ENCODE measurements at places on chromosomes 6 and 20.
A peak's percentile ranks its signal among the peaks of the same experiment; 100 is the strongest.

DNA sequence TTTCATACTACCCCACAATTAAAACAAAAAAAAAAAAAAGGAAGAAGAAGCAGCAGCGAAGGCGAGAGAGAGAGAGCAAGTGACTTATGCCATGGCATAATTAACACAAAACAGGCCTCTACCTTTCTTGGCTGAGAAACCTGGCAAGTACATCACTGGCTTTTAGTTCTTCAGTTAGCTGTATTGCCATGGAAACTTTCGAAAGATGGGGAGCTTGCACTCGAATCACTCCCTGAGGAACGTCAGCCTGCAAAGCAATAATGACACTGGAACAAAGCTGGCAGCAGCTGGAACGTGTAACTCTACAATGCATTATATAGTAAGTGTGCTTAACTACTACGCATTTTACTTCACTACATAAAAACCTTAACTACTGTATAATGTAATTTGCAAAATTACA lies 126.1 kb downstream of the ARHGAP18 start:
- no peak for DNase-seq

- no peak for DNase-seq
Measured at GRCh38 chr20:25500880-25501351, 84.4 kb downstream of the NINL start.

DNA sequence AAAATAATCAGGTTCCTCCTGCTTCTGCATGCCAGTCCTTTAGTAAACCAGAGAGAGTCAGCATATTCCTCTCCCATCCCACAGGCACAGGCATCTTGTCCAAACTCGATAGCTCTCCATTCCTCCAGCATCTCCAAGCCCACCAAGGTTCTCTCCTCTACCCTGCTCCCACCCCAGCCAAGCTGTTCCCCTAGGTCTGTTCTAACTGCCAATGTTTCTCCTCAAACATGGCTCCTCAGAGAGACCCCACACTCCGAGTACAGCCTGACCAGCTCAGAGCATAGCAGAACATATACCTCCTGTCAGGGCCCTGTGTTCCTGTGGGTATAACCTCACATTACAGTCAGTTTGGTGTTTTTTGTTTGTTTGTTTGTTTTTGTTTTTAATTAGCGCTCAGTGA lies 177.8 kb downstream of the VEGFA start:
- no peak for DNase-seq

DNA sequence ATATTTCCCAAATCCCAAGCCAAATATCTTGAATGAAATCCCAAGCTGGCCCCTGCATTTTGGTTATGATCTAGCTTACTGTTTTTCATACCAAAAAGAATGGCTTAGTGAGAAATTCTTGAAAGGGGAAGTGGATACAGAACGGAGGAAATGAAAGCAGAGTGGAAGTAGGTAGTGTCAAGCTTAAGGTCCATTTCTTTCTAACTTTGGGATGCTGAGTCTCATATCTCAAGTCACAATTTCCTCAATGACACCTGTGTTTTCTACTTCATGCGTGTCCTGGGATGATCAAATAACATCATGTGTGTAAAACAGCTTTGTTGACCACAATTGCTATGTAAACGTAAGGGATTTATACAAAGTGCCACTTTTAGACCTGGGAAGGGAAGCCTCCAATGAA lies 238.8 kb upstream of the SLC35B3 start:
- no peak for DNase-seq

GRCh38 chr6:29627755-29628418 lies 5.1 kb downstream of the GABBR1 start:
- no peak for DNase-seq

- no peak for DNase-seq
Measured at GRCh38 chr20:23289249-23289648, 61.3 kb upstream of the NXT1 start.

DNA sequence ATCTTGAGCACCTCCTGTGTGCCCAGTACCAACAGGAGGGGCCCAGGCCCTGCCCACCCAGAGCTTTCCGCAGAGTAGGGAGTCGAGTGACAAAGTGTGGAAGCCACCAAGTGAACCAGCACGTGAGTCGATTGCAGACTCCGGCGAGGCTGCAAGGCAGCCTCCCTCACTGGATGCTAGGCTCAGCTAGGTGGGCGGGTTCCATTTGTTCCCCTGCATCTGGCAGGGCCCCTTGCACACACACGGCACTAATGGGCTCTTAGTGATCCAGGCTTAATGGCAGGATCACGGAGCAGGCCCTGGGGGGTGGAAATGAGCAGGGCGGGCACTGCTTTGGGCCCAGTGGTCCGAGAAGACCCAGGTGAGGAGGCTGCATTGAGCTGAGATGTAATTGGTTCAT lies 140.4 kb downstream of the PHACTR3 start:
- DNase-seq: no peak

- DNase-seq: no peak
Measured at GRCh38 chr6:90544741-90545140, 42.1 kb downstream of the MAP3K7 start.

DNA sequence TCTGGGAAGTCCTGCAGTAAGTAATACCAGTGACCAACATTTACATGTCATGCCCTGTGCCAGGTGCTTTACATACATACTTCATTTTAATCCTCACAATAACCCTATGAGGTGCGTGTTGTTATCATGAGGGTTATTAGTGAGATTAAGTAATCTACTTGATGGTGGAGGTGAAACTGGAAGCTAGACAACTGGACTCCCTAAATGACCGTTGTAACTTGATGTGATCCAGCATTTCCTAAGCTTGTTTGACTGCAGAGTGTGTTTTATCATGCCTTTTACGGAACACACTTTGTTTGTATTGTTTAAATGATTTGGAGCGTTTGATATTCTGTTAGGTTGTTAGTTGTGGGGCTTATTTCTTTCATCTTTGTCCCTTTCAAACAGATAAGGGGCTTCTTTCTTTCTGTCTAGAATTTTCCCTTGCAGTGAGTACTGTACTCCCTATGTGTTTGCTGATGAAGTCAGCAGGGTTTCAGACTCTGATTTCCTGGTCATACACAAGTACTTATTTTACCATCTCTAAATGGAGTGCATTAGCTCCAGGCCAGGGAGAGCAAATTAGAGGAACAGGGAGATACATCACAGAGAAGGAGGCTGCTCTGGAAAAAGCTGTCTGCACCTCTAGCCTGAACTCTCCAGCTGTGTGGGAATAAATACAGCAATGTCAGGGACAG lies 29.7 kb downstream of the CHMP4B start:
- DNase-seq: no peak

DNA sequence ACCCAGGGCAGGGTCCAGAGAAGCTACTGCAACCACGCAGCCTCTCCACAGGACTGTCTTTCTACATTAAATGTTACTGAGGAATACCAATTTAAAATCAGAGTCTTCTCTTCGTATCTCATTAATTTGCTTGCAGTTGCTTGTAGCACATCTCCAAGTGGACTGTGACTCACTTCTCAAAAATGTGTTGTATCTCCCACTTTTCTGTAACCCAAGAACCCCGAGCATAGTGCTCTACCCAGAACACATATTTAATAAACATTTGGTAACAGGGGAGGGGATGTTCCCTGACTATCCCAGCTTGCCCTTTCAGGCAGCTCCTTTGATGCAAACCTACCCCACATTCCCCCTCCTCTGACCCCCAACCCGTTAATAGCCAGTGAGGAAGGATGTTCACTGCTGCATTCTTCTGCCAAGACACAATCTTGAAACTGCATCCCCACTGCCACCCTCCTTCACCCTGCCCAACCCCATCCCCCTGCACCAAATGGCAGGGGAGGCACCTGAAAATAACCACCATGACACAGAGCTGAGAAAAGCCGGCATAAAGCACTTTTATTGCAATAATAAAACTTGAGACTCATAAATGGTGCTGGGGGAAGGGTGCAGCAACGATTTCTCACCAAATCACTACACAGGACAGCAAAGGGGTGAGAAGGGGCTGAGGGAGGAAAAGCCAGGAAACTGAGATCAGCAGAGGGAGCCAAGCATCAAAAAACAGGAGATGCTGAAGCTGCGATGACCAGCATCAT lies 24.2 kb downstream of the FKBP1A start:
- no peak for DNase-seq

DNA sequence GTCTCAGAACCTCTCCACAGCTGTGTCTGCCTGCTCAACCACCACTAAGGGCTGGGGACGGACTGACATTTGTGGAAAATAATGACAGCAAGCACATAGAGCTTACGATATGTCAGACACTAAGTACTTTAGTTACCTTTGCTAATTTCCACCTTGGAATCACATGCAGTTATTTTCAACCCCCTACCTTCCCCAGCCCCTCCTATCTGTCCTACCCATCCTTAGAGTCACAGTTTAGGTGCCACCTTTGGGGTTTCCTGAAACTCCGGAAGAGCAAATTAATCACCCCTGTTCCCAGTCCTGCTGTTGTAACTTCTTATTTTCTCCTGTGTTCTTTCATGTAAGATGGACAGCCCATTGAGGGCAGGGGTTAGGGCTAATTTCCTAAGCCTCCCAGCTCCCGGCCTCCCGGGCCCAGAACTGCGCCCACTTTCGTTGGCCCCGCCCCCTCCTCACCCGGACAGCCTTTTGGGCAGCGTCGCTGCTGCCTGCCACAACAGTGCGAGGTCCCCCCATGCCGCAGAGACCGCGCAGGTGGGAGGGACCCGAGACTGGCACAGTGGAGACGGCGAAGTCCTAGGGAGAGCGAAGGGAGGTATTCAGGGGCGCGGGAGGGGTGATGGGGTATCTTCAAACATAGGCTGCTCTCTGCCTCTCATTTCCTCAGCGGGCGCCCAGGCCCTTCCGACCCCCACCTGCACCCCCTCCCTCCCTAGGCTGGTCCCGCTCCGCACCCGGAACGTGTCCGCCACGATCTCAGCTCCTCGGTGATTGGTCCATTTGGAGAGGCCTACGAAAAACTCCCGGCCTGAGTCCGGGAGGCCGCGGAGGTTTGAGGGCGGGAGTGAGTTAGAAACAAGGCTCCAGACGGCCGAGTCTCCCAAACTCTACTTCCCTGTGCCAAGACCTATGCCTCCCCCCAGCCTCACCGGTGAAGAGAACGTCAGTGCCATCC lies 1.1 kb downstream of the DDAH2 start:
- DNase-seq: peak; percentile 69

- no peak for DNase-seq
Measured at GRCh38 chr6:72826037-72826436, 204.2 kb downstream of the KCNQ5 start.

- DNase-seq: no peak
Measured at GRCh38 chr20:58071991-58072390, 156.5 kb downstream of the ANKRD60 start.

DNA sequence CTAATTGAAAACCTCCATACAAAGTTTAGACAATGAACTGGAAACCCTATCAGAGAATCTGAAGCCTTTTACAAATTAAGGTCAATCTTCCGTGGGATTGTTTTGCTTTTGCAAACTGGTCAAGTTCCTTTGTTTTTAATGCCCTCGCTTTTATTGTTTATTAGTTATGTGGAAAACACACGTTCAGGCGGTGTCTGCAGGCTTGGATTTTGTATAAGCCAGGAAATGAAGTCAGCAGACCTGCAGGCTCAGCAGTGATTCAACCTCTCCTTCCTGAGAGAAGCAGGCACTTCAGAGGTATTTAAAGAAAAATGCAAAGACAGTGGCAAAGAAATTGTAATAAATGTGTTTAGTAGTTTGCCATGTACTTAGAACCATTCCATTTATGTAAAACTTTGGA lies 103.4 kb upstream of the PDE10A start:
- no peak for DNase-seq

GRCh38 chr20:946826-947225 lies 30.7 kb upstream of the ANGPT4 start:
- no peak for DNase-seq

All from GM06990 (cell line).